ENCODE measurements at places on chromosomes 6 and 20.

GRCh38 chr20:36861875-36862801 lies 13.8 kb upstream of the TLDC2 start:
- peak; percentile 93 for DNase-seq

DNA sequence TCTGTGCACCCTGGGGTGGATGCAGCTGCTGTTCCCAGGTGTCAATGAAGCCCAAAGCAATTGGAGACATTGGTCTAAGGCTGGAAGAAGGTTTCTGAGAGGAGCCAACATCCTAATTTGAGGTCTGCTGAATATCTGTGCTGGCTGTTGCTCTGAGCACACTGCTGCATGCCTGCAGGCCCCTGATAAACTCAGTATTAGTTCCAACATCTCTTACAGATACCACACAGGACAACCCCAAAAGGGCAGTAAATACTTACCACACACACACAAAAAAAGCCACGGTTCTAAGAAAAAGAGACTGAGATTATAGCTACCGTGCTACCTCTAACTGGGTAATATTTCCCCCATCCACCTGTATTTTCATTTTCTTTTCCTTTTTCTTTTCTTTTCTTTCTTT lies 164.3 kb upstream of the SOX4 start:
- no peak for DNase-seq

GRCh38 chr20:10770753-10771152 lies 97.0 kb upstream of the JAG1 start:
- DNase-seq = no peak

GRCh38 chr20:1877609-1878200 lies 17.5 kb upstream of the SIRPA start:
- DNase-seq = no peak

- peak; percentile 70 for DNase-seq
These were observed 29.5 kb upstream of the SULF2 start for GRCh38 chr20:47814632-47815415.

Data from cardiac septum (tissue), 1 donor.